ENCODE measurements at places on chromosomes 7 and 10.

- no peak for DNase-seq
Observed at GRCh38 chr10:4334871-4335270, 491.1 kb upstream of the AKR1E2 start.

DNA sequence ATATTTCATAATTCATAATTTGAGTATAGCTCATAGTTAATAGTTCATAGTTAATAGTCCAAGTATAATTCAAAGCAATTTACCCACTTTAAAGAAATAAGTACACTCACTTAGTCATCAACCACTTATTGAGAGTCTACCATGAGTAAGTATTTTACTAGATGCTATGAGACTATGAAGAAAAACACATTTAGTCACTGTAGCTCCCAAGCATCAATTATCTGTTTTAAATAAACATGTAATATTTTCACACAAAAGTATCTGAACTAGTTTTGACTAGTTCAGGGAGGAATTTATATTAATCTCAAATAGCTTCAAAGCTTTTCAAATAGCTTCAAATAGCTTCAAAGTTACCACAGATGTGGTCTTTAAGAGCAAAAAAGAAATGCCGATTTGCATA is 119.2 kb downstream of the ANK3 start:
- DNase-seq, result no peak

- DNase-seq, result no peak
Observed at GRCh38 chr10:73819513-73820093, 8.2 kb upstream of the NDST2 start.

- DNase-seq, result no peak
Observed at GRCh38 chr7:90472805-90473540, 3.5 kb downstream of the PTTG1IP2 start.

DNA sequence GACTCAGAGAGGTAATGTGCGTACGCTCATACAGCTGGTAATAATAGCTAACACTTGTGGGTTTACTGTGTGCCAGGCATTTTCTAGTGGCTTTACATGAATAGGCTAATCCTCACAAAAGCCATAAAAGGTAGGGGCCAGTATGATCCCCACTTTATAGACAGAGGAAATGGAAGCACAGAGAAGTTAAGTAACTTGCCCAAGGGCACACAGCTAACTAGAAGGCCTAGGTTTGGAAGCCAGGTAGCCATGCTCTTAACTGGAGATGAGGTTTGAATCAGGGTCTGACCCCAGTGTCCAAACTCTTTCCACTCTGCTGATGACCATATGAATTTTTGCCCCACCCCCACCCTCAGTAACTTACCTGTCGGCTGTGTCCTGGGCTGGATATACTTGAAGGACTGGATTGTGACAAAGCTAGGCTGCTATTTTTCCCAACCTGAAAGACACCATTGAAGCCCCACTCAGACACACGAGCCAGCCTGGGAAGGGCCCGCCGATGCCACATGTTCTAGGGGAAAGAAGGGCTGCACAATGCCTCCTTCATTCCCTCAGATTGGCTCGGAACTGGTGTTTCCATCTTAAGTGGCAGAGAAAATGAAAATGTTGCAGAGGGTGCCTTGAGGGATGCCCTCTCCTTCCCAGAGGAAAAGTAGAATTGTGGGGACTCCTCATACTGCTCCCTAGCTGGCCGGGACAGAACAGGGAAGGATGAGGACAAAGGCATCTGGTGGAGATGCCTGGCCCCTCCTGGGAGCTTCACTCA is 29.1 kb upstream of the EFCAB10 start:
- no peak for DNase-seq

DNA sequence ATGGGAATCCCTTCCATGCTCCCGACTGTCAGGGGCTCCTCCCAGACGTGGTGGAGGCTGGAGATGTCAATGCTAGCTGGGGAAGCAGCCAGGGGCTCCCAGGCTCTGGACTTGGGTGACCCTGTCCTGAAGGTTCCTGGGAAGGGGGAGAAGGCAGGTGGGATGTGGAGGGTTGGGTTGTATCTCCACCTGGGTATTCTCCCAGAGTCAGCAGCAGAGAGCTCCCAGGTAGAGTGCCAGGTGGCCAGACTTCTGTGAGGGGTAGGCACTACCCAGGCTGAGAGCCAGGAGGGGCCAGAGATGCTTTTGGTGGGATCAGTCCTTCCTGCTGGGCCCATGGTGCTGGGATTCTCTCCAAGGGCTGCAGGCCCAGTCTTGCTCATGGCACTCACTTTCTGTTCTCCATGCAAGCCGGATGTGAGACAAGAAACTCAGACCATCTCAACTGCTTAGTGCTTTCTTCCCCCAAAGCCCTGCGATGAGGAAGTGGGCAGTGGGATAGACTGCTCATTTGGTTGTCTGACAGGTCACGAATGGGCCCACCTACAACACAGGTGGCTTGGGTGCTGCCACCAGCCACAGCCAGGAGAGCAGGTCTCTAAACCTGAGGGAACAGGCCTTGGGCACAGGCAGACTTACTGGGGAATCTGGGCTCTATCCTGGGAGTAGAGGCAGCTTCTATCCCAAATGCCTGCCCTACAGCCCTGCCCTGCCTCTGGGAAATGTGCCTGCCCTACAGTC is 52.5 kb upstream of the CAMK2B start:
- DNase-seq, result no peak

DNA sequence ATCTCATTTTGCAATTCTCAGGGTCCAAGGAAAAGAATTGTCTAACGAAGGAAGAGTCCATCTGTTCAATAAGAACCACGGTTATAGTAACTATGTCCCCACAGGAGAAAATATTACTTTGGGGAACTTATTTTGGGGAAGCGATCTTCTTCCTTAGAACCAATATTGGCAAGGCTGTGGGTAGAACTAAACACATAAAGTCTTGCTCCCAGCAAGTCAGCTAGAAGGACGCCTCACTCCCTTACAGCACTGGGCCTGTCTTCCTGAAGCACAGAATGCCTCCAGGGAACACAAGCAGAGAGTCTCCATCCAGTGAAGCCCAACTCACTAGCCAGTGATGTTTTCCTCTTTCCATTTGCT is 30.2 kb downstream of the C10orf71 start:
- no peak for DNase-seq

- DNase-seq, result no peak
Observed at GRCh38 chr7:17195576-17195975, 102.9 kb upstream of the AHR start.

DNA sequence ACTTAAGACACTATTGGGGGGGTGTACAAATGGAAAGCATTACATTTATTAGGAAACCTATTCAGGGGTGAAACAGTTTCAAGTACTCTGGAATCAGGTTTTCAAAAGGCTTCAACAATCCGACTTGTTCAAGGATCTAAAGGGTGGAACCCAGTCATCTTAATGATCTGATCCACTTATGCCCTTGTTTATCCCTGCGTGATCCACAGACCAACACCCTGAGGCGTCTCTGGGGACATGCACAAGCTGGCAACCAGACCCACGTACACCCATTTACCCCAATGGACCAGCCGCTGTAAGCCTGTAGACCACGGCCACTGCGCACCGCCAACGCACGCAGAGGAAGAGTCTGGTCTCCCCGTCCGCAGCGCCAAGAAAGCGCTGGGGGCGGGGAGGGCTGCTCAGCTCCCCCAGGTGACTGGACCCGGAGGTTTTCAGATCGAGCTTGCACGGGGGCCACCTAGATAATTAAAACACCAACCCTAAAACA is 13.4 kb downstream of the HNRNPF start:
- DNase-seq, result no peak

GRCh38 chr10:124035306-124035927 is 58.0 kb downstream of the CHST15 start:
- no peak for DNase-seq

Data from cortex of kidney (tissue), 1 donor.